Fibroblast of lung (primary cell): ENCODE measurements at places on chromosomes 6 and 20.

- no peak overlapping the region for H3K4me3 ChIP-seq
- peak; percentile 19 for DNase-seq
- H3K4me1 ChIP-seq: no peaks in the 10 kb centered on the region
- no peak overlapping the region for H3K27ac ChIP-seq
- H3K36me3 ChIP-seq: no peaks in the 10 kb centered on the region
Observed at GRCh38 chr6:17556014-17556413, 44.1 kb upstream of the FAM8A1 start.

DNA sequence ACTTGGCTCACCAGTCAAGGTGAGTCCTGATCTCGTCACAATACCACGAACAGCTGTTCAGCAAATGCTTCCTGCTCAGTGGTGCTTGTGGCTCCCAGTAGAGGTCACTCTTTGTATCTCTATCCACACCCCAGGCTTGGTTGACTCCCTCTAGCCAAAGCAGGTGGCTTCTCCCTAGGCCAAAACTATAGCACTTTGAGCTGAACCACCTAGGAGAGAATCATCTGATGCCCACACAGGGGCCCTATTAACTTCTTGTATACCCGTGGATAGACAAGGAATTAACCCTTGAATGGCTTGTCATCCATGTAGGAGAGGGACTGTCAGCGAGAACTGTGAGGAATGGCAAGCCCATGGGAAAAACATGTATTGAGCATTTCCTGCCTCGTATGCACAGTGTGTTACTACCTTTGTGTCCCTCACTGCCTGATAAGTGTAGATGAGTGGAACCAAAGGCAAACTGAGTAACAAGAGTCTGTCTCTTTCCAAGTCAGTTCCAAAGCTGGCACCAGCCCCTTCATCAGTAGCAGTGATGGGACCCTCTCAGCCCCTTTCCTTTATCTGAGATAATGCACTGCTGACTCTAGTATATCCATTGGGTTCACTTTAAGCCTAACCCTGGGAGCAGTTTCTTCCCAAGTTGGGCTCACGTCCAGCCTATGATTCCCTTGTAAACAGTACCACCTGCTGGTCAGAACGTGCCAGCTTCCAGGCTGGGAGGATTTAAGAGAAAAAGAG, 42.5 kb downstream of the EIF2S2 start:
- H3K4me1 ChIP-seq: peaks cover 12% of the 10 kb centered on the region
- no peaks in the 10 kb centered on the region for H3K27me3 ChIP-seq
- H3K36me3 ChIP-seq: peaks cover 4% of the 10 kb centered on the region
- H3K27ac ChIP-seq: no peak overlapping the region

GRCh38 chr20:20386192-20386591, 18.3 kb downstream of the INSM1 start:
- no peaks in the 10 kb centered on the region for H3K27me3 ChIP-seq

DNA sequence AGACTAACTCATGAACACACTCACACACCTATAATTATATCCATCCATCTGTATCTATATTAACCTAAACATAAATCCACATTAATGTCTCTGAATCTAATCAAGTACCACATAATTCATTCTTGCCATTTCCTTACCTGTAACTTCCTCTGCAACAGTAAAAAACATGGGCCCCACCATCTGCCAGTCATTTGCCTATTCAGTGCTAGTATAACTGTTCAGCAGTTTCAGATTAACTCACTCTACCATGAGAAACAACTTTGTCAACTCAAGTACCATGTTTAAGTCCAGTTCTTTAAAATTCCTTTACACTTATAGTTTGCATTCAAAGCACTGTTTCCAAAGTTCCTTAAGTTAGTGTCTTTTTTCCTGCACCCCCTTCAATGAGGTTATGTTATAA, 68.8 kb downstream of the LAMP5 start:
- no peak overlapping the region for H3K4me3 ChIP-seq
- no peaks in the 10 kb centered on the region for H3K27me3 ChIP-seq

DNA sequence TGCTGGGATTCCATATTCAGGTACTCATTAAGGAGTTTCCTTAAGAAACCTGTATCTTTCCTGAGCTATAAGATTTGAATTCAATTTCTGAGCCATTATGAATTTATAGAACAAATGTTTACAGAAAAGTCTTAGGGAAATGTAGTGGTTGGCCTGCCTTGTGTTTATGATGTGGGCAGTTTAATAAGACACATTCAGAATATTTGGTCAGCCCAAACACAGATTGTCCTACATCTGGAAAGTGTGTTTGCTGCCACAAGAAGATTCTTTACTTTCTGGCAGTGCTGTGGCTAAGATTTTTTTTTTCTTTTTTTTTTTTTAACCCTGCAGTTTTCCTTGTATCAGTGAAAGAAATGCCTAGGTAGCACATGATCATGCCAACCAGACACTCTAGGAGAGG, 15.2 kb downstream of the TBX18 start:
- H3K36me3 ChIP-seq: no peaks in the 10 kb centered on the region
- H3K27ac ChIP-seq: no peak overlapping the region
- DNase-seq: no peak
- no peak overlapping the region for H3K4me3 ChIP-seq
- H3K4me1 ChIP-seq: no peaks in the 10 kb centered on the region

DNA sequence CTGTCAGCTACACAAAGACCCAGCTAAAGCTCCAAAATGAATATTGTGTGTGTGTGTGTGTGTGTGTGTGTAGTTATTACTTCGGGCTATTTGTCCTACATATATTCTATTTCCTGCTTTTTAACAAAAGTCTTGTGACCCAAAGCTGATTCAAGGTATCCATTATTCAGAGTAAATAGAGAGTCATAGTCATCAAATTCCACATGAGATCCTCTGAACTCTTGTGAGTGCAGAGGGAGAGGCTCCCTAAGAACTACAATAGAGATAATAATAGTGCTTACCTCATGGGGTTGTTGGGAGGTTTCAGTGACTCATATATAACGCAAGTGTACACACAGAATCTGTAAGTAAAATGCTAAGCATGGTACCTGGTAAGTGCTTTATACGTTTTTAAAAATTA, 95.6 kb upstream of the SHLD1 start:
- peaks cover 3% of the 10 kb centered on the region for H3K4me1 ChIP-seq
- no peak overlapping the region for H3K27ac ChIP-seq
- H3K27me3 ChIP-seq: no peaks in the 10 kb centered on the region
- DNase-seq: peak; percentile 93

DNA sequence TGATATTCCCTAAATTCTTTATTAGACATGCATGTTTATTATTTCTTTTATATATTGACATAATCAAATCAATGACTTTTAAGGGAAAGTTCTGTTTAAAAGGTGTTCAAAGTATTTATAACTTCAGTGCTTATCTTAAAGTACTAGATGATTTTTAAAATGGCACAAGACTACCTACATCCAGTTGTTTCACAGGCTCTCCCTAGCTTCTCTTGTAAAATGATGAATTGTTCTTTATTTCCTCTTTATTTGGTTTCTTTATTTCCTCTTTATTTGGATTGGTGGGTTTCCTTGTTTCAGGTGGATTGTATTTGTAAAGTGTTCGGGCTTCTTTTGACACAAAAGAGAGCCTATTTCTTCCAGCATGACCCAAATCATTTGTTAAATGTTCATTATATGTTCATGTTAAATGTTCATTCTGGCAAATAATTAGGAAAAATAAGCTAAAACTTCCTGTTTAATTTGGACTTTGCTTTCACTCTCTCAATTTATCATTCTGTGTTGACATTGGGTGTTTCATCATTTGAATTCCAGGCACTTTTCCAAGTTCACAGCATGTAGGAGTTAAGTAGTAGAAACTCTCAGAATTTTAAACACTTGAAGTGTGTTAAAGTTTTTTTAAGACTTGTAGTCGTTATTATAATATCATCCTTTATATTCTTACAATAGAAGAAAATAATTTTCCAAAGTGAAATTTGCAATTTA, 24.6 kb downstream of the MLIP start:
- H3K4me3 ChIP-seq: no peak overlapping the region
- H3K27ac ChIP-seq: no peak overlapping the region
- no peaks in the 10 kb centered on the region for H3K36me3 ChIP-seq
- H3K4me1 ChIP-seq: no peaks in the 10 kb centered on the region
- DNase-seq: peak; percentile 79

GRCh38 chr20:10631126-10631525, 42.7 kb downstream of the JAG1 start:
- DNase-seq: no peak
- H3K27ac ChIP-seq: no peak overlapping the region
- H3K4me3 ChIP-seq: no peak overlapping the region

- H3K27me3 ChIP-seq: no peaks in the 10 kb centered on the region
- no peak overlapping the region for H3K4me3 ChIP-seq
- H3K27ac ChIP-seq: no peak overlapping the region
- no peaks in the 10 kb centered on the region for H3K4me1 ChIP-seq
- no peak for DNase-seq
- no peaks in the 10 kb centered on the region for H3K36me3 ChIP-seq
Observed at GRCh38 chr6:114997813-114998292, 655.0 kb upstream of the HS3ST5 start.

- DNase-seq: no peak
- H3K27me3 ChIP-seq: no peaks in the 10 kb centered on the region
- H3K4me3 ChIP-seq: no peak overlapping the region
Observed at GRCh38 chr20:19074828-19075516, 137.5 kb upstream of the SLC24A3 start.

GRCh38 chr6:108874470-108875160, 26.4 kb downstream of the ARMC2 start:
- H3K36me3 ChIP-seq: no peaks in the 10 kb centered on the region
- peak; percentile 42 for DNase-seq
- H3K27me3 ChIP-seq: no peaks in the 10 kb centered on the region
- no peak overlapping the region for H3K4me3 ChIP-seq

GRCh38 chr20:15061061-15061430, 723.6 kb upstream of the FLRT3 start:
- H3K4me3 ChIP-seq: no peak overlapping the region
- H3K27ac ChIP-seq: no peak overlapping the region
- DNase-seq: no peak
- H3K36me3 ChIP-seq: no peaks in the 10 kb centered on the region
- no peaks in the 10 kb centered on the region for H3K4me1 ChIP-seq

DNA sequence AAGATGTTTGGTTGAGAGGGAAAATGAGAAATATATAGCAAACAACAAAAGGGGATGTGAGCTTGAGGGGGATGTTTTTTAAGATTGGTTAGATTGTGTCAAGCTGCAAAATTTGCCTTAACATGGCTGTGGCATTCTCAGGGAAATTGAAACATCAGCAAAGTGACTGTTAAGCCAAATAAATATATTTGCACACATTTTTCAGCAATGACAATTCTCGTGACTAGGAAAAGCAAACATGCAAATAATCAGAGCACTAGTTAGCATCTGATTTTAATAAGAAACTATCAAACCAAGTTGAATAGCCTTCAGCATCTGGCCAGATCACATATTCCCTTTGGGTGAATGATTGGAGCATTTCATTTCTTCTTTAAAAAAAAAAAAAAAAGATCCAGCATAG, 262.8 kb downstream of the TBC1D7 start:
- H3K27ac ChIP-seq: no peak overlapping the region
- no peak for DNase-seq

DNA sequence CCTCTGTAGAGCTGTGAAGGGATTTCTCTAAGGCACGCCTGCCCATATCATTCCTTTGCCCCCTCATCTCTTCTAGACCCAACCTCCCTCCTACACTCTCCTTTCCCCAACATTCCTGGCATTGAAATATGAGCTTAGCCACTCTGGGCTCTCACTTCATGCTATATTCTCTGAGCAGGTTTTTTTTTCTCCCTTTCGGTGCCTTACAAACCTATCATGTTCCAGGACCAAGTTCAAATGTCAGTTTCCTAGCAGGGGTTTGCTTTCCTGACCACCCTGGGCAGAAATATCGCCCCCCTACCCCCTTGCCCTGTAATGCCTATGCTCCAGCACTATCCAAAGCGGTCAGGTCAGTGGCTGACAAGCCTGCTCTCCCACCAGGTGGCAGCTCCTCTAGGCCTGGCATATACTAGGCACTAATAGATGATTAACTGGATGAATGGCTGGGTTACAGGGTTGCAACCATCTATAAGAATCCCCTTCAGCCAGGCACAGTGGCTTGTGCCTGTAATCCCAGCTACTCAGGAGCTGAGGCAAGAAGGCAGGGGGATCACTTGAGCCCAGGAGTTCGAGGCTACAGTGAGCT, 25.7 kb upstream of the AAR2 start:
- H3K4me3 ChIP-seq: no peak overlapping the region
- no peak overlapping the region for H3K27ac ChIP-seq
- no peak for DNase-seq
- H3K27me3 ChIP-seq: no peaks in the 10 kb centered on the region
- no peaks in the 10 kb centered on the region for H3K36me3 ChIP-seq

DNA sequence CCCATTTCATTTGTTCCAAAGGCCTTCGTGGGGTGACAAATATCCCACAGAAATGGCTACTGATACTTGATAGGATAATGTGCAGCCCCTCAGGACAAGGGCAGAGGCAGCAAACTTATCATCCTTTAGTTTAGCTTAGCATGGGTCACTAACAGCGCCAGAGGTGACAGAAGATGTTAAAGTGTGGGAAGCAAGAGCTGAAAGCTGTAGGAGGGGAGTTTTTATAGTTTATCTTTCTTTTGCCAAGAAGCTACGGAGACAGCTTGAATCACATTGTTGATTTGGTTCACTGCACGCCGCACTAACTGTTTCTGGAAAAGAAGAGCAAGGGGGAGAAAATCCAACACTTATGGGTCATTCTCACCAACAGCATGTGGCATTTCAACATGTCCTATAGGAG, 773.9 kb upstream of the MMS22L start:
- no peak overlapping the region for H3K4me3 ChIP-seq
- no peaks in the 10 kb centered on the region for H3K27me3 ChIP-seq
- H3K36me3 ChIP-seq: no peaks in the 10 kb centered on the region
- H3K27ac ChIP-seq: no peak overlapping the region

GRCh38 chr6:123965894-123966293, 162.2 kb downstream of the NKAIN2 start:
- H3K27me3 ChIP-seq: no peaks in the 10 kb centered on the region
- DNase-seq: peak; percentile 37
- H3K27ac ChIP-seq: no peak overlapping the region
- H3K4me3 ChIP-seq: no peak overlapping the region
- no peaks in the 10 kb centered on the region for H3K36me3 ChIP-seq

DNA sequence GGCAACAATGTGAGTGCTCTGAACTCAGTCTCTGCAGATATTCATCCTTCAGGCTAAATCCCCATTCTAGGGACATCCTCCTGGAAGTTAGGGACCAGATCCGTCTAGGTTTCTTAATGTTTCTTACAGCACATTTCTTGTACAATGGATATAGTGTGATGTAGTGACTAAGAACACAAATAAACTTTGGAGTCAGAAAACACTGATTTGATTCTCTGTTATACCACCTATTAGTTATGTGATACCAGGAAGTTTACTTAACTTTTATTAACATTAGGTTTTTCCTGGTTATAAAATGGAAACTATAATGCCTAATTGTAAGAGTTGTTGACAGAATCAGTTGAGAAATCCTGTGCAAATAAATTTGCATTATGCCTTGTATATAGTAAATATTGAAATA, 57.6 kb upstream of the KCNQ5 start:
- no peaks in the 10 kb centered on the region for H3K36me3 ChIP-seq
- no peak for DNase-seq
- H3K4me1 ChIP-seq: peaks cover 2% of the 10 kb centered on the region

- H3K27ac ChIP-seq: no peak overlapping the region
- no peak overlapping the region for H3K4me3 ChIP-seq
- DNase-seq: peak; percentile 74
- no peaks in the 10 kb centered on the region for H3K4me1 ChIP-seq
- peaks cover 5% of the 10 kb centered on the region for H3K36me3 ChIP-seq
Observed at GRCh38 chr20:49029203-49029602, 16.9 kb upstream of the CSE1L start.
